ENCODE measurements at places on chromosomes 1 and 21.
A peak's percentile ranks its signal among the peaks of the same experiment; 100 is the strongest.

- no peak for DNase-seq
Observed at GRCh38 chr1:245807954-245808719, 653.4 kb downstream of the KIF26B start.

GRCh38 chr1:33719771-33720670 lies 143.9 kb upstream of the HMGB4 start:
- no peak for DNase-seq

- DNase-seq, result no peak
Observed at GRCh38 chr1:13842497-13842896, 142.5 kb downstream of the PRDM2 start.

DNA sequence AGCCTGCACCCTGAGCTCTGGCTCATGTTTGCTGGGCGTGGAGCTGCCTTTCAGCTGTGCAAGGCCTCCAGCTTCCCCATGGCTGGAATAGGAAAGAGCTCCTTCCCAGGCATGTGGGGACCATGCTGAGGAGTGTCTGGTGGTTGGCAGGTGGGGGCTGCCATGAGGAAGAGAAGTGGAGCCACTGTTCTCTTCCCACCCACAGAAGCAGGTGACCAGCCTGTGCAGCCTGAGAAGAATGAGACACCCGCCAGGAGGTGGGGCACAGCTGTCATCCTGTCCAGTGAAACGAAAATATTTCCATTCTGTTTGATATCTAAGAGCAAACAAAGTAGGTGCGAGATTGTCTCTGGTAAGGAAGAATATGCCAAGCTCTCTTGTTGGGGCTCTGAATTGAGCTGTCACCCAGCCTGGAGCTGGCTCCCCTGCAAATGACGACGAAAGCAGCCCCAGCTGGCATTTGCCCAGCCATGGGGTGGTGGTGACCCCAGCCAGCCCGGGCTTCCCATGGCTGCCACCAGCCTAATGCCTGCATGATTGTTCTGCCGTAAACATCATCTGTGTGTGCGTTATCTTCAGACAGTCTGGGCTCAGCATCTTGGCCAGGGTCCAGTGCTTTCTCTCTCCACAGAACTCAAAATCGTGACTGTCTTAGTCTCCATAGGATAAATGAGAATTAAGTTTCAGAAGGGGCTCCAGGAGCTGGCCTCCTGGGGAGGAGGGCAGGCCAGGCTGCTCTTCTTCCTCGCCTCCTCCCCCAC lies 429.8 kb upstream of the VAMP3 start:
- DNase-seq, result no peak

DNA sequence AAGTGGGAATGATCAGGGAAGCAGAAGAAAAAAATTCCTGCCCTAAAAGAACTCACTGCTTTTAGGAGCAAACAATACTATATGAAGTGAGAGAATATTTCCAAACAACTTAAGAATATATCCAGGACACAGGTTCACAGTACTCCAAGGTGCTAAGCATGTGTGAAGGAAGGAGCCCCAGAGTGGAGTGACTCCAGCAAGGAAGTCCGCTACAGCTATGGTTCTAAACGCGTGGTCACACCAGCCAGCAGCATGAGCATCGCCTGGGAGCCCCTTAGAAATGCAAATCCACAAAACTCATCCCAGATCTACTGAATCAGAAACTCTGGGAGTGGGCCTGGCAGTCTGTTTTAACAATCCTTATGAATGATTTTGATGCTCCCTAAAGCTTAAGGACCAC lies 36.1 kb downstream of the GADD45A start:
- no peak for DNase-seq

- no peak for DNase-seq
Observed at GRCh38 chr1:162677607-162678371, 45.5 kb downstream of the DDR2 start.

- DNase-seq, result no peak
Observed at GRCh38 chr21:25682382-25682781, 43.3 kb downstream of the JAM2 start.

- no peak for DNase-seq
Observed at GRCh38 chr21:14403681-14404318, 20.9 kb upstream of the HSPA13 start.

DNA sequence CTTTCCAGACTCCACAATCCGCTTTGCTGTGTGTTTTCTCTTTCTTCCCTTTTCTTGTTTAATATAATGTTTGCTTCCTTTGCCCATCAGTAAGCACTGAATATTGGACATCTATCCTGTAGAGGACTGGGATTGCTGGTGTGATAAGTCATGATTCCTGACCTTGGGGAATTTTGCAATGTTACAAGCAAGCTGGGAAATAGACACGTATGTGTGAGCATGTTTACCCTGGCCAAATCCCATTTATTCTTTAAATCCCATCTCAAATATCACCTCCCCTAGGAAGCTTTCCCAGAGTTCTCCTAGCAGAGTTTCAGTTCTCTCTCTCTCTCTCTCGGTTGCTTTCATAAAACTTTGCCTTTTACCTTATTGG lies 155.3 kb downstream of the ROR1 start:
- DNase-seq, result no peak

GRCh38 chr1:230940848-230941247 lies 37.8 kb downstream of the TTC13 start:
- no peak for DNase-seq

GRCh38 chr1:79371802-79372201 lies 365.3 kb upstream of the ADGRL4 start:
- no peak for DNase-seq

- DNase-seq, result peak; percentile 20
Observed at GRCh38 chr21:34845521-34846451, 177.0 kb downstream of the CLIC6 start.

DNA sequence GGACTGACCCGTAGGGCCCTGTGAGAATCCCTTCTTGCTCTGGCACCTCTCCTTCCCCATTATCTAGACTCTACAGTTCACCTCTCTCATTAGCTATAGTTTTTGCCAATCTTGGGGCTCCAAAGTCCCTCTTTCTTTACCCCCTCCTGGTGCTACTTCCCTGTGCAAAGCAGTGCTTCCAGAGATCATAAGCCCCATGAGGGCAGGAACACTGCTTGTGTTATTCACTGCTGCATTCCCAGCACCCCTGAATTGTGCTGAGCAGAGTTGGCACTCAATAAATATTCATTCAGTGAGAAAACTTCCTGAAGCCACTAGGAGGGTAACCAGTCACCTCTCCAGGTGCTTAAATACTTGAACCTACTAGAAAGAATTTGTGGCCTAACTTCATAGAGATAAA lies 2.1 kb upstream of the H3-3A start:
- no peak for DNase-seq

DNA sequence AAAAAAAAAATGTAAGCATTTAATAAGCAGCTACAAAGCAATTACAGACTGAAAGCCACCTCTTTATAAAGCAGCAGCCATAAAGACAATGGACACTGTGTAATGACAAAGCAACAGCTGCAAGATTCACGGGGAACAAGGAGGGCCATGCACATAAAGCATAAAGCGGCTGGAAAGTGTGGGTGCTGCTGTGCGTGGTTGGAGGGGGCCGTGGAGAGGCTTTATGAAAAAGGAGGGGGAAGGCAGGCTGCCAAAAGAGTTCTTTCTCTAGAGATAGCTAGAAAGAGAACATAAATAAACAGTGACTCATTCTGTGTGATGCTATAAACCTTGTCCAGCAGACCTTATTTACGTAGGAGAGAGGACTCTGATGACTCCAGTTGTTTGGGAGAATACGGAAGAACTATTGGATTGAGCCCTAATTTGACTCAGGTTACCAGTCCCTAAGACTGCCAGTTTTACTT lies 49.3 kb downstream of the ADAMTS1 start:
- DNase-seq, result no peak

DNA sequence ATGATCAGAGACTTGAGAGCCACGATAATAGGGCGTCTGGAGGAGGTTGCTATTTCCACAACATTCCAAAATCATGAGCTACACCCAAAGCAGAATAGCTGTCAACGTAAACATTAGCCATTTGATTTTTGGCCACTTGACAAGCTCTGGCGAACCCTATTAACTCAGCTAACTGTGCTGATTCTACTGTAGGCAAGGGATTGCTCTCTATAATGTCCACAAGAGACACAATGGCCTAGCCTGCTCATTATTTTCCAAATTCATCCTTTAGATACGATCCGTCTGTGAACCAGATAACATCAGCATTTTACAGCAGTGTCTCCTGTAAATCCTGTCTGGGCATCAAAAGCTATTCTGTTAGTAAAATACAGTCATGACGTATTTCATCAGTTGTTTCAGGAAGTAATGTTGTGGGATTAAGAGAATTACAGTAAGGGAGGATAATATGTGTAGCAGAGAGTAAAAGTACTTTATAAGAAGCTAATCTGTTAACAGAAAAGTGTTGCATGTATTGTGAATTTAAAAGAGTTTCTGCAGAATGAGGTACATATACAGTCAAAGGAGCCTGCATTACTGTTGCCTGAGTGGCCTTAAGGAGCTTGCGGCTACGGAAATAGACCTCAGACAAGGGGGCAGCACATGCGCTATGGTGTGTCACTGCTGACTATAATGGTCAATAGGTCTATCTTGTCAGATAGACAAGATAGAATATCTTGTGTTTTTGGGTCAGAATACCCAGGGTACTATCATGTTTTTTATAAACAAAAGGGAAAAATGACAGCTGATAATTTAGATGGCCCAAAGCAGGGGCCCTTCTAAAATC lies 44.9 kb upstream of the TINAGL1 start:
- DNase-seq, result no peak

DNA sequence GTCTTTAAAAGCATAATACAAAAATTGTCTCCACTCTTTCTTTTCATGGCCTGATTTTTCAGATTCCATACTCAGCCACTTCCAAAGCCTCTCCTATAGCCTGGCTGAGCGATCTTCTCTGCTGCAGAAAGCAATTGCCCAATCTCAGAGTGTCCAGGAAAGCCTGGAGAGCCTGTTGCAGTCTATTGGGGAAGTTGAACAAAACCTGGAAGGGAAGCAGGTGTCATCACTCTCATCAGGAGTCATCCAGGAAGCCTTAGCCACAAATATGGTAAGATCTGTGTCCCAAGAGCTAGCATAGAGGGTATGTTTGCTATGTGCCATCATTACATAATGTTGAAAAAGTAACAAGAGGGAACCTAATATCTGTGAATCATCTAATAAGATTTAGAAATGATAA lies 130.7 kb upstream of the BMP8A start:
- no peak for DNase-seq

- no peak for DNase-seq
Observed at GRCh38 chr1:88801575-88802208, 89.7 kb downstream of the GTF2B start.
